ENCODE measurements at places on chromosomes 1 and 21.
A peak's percentile ranks its signal among the peaks of the same experiment; 100 is the strongest.

- DNase-seq, result no peak
Measured at GRCh38 chr1:54781023-54781723, 16.9 kb upstream of the PARS2 start.

DNA sequence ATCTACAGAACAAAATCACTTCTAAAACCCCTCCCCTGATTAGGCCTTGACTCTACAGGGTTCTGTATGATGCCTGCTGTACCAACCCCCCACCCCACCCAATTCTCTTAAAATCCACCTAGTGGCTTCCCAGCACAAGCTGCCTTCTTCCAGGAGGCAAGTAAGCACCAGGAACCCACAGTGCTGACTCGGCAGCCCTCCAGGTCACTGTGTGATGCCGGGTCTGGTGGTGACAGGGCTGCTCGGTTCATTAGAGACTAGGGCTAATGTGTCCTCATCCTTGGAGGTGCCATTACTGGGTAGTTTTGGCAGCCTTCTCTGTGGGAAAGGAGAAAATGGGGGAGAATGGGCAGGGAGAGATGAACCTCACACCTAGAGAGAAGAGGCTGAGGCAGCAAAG is 363.5 kb downstream of the PTPRU start:
- DNase-seq, result no peak

DNA sequence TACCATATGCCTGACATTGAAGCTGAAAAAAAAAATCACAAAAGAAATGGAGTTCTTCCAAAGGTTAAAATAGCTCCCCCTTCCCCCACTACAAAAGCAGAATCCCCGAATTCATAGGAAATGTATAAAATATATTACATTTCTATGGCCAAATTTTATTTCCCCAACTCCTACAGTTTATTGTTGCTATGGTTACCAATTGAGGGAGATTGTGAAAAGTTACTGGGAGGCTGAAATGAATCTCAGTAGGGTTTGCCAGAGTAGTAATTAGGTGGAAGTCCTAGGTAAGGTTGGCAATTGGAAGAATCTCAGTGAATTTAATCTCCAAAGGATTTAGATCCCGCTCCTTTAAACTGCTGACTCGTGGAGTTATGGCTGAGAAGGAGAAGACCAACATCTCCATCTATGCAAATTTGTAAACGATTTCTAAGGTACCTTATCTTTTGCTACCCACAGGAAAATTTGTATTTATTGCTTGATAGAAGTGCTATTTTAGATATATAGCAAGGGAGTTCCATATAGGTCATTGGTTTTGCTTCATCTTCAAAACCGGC is 282.1 kb downstream of the BACH1 start:
- no peak for DNase-seq

GRCh38 chr1:178940068-178940765 is 69.3 kb upstream of the ANGPTL1 start:
- no peak for DNase-seq

DNA sequence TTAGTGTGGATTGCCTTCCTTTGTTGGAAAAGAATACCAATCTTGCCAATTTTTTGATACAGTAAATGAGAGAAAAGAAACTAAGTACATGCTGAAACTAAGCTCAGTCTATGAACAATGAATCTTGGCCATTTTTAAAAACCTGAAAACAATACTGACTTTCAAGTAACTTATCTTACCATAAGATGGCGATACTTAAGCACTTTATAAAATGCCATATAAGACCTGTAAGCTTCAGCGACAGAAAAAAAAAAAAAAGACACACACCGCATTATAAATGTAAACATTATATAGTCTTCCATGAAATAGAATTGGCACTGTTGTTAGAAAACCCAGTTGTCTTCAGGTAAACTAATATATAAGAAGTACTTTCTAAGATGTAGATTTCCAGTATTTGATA is 3.0 kb downstream of the OLFM3 start:
- peak; percentile 18 for DNase-seq

- DNase-seq, result no peak
Measured at GRCh38 chr1:119387858-119388257, 19.3 kb downstream of the HAO2 start.

DNA sequence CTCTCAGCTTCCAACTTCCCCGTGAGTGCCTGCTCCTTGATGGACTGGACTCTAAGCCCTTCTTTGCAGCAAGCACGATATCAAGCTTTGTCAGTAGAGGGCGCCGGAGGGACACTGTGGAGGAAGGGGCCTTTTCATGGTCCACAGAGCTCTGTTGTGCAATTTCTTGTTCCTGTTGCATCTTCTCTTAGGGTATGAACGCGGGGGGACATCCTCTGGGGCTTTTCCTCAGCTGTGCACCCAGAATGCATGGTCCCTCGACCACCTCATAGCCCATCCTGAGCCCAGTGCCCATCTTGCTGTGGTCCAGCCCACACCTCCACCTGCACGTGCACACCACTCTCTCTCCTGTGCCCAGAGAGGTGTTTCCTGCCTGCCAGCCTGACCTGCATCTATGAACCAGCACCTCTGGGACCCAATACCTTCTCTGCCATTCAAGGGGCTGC is 556.8 kb downstream of the PTPRU start:
- DNase-seq, result peak; percentile 56
